ENCODE measurements at places on chromosomes 7 and 10. TPM values are rescaled to one million over a fixed set of nuclear protein-coding genes. Genes with fewer than 3 reads are reported as not detected.

CRHR2 gene
- not detected for total RNA-seq

SAP25 gene
- 0.30 TPM for total RNA-seq

SPDYE2 gene
- not detected for total RNA-seq

PRPS1L1 gene
- total RNA-seq, result not detected

NEUROG3 gene
- not detected for total RNA-seq

LRIT1 gene
- not detected for total RNA-seq

FLNC gene
- total RNA-seq, result 172 TPM

CTBP2 gene
- total RNA-seq, result 69.0 TPM

NKX1-2 gene
- total RNA-seq, result 0.56 TPM

SPACDR gene
- not detected for total RNA-seq

BUB3 gene
- 211 TPM for total RNA-seq

GRCh38 chr7:126578338-126578737 lies 674.4 kb downstream of the GRM8 start:
- H3K27me3 ChIP-seq, result no peaks in the 10 kb centered on the region
- DNase-seq, result peak; percentile 97
- H3K36me3 ChIP-seq, result no peaks in the 10 kb centered on the region
- H3K4me1 ChIP-seq, result peaks cover 50% of the 10 kb centered on the region
- H3K4me3 ChIP-seq, result no peak overlapping the region

GRCh38 chr7:143382791-143383641 lies 1.9 kb downstream of the ZYX start:
- H3K4me3 ChIP-seq, result no peak overlapping the region
- H3K27me3 ChIP-seq, result no peaks in the 10 kb centered on the region
- peaks cover 29% of the 10 kb centered on the region for H3K4me1 ChIP-seq

GRCh38 chr7:21916176-21916575 lies 29.5 kb downstream of the CDCA7L start:
- no peak overlapping the region for H3K4me3 ChIP-seq
- no peaks in the 10 kb centered on the region for H3K4me1 ChIP-seq
- H3K27ac ChIP-seq, result no peak overlapping the region
- no peak for DNase-seq
- no peaks in the 10 kb centered on the region for H3K27me3 ChIP-seq

GRCh38 chr7:29248713-29249382 lies 54.3 kb downstream of the CHN2 start:
- H3K27me3 ChIP-seq, result no peaks in the 10 kb centered on the region
- H3K36me3 ChIP-seq, result no peaks in the 10 kb centered on the region
- DNase-seq, result no peak
- H3K4me3 ChIP-seq, result no peak overlapping the region
- no peaks in the 10 kb centered on the region for H3K4me1 ChIP-seq
- no peak overlapping the region for H3K27ac ChIP-seq

DNA sequence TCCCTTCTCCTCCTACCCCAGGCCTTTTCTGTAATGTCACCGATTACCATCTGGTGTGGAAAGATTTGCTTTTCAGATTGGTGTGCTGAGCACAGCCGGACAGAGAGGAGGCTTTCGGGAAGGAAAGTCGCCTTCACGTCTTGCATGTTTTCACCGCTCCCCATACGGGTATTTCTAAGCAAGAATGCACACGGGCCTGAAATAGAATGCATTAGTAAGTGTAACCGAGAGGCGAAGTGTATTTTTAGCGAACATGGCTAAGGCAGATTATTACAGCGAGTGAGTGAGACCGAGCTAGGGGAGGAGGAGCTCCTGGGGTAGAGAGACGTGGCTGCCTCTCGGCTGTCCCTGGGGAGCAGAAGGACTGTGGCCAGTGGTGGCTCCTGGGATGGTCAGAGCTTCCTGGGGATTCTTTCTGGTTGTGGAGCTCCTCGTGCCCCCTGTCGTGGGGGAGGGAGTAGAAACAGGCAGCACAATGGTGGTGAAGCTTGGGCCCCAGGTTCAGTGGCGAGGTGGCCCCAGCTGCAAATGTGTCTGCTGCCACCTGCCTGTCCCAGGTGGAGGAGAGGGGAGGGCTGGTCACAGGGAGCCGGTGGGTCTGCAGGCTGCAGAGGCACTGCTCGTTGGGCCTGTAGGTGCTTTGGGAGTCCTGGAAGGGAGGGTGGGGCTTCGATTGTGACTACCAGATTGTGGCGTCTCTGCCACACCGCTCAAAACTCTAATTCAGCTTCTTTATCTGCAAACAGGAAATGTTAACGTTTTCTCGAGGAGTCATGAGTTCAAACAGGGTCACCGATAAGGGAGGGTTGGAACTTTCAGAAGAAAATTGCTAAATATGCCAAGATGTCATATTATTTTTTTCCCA lies 135.8 kb downstream of the CAMK1D start:
- H3K4me1 ChIP-seq, result no peaks in the 10 kb centered on the region
- H3K36me3 ChIP-seq, result no peaks in the 10 kb centered on the region
- no peak overlapping the region for H3K4me3 ChIP-seq
- DNase-seq, result no peak
- H3K27me3 ChIP-seq, result no peaks in the 10 kb centered on the region

GRCh38 chr7:151711906-151712809 lies 164.8 kb downstream of the PRKAG2 start:
- H3K27ac ChIP-seq, result no peak overlapping the region
- H3K4me3 ChIP-seq, result no peak overlapping the region
- H3K4me1 ChIP-seq, result no peaks in the 10 kb centered on the region
- no peak for DNase-seq
- H3K36me3 ChIP-seq, result peaks cover 3% of the 10 kb centered on the region
- no peaks in the 10 kb centered on the region for H3K27me3 ChIP-seq

- H3K4me3 ChIP-seq, result no peak overlapping the region
- H3K27ac ChIP-seq, result no peak overlapping the region
- peaks cover 7% of the 10 kb centered on the region for H3K4me1 ChIP-seq
- DNase-seq, result no peak
- H3K36me3 ChIP-seq, result no peaks in the 10 kb centered on the region
- H3K27me3 ChIP-seq, result no peaks in the 10 kb centered on the region
These were observed 131.2 kb downstream of the TACC2 start for GRCh38 chr10:122120008-122120744.

GRCh38 chr10:76444034-76444800 lies 1012.8 kb downstream of the LRMDA start:
- H3K27me3 ChIP-seq, result no peaks in the 10 kb centered on the region
- no peak for DNase-seq
- H3K27ac ChIP-seq, result no peak overlapping the region
- no peaks in the 10 kb centered on the region for H3K4me1 ChIP-seq
- no peak overlapping the region for H3K4me3 ChIP-seq
- no peaks in the 10 kb centered on the region for H3K36me3 ChIP-seq

DNA sequence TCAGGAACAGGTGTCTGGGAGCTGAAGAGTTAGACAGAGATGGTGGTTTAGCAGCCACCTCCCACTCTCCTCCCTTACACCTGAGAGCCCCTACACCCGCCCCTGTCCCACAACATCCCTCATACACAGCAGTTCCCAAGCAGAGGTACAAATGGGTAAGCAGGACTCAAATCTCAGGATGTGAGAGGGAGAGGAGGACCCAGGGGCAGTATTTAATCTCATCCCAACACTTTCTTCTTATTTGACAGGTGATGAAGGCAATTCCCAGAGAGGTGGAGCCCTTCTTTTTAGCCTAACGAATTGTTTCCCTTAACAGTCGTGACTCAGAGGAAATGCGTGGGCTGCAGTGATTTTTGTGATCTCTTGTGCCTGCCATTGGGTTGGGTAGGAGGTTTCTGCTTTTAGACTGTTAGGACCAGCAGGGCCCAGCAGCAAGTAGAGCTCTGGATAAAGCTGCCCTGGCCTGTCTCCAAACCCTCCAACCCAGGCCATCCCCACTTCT lies 191.3 kb downstream of the HECW1 start:
- no peak overlapping the region for H3K27ac ChIP-seq
- H3K4me1 ChIP-seq, result peaks cover 15% of the 10 kb centered on the region
- no peak overlapping the region for H3K4me3 ChIP-seq
- no peaks in the 10 kb centered on the region for H3K27me3 ChIP-seq

DNA sequence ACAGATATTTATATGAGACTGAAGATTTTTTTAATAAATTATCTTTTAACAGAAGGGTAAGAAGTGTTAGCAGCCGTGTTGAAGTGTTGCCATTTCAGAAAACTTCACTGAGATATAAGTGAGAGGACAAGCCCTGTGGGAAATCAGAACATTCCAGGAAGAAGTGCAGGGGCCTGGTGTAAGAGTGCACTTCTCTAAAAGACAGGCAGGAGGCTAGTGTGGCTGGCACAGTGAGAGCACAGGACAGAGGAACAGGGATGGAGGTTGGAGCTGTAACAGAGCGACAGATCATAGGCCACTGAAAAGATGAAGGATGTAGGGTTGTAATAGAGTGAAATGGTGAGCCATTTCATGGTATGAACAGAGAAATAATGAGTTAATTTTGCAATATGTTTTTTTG lies 608.9 kb downstream of the SORCS1 start:
- no peak for DNase-seq
- H3K4me1 ChIP-seq, result peaks cover 31% of the 10 kb centered on the region
- H3K27me3 ChIP-seq, result no peaks in the 10 kb centered on the region
- no peak overlapping the region for H3K27ac ChIP-seq
- no peaks in the 10 kb centered on the region for H3K36me3 ChIP-seq

GRCh38 chr10:124119216-124119615 lies 25.8 kb upstream of the CHST15 start:
- no peaks in the 10 kb centered on the region for H3K36me3 ChIP-seq
- peaks cover 9% of the 10 kb centered on the region for H3K4me1 ChIP-seq
- no peak for DNase-seq

DNA sequence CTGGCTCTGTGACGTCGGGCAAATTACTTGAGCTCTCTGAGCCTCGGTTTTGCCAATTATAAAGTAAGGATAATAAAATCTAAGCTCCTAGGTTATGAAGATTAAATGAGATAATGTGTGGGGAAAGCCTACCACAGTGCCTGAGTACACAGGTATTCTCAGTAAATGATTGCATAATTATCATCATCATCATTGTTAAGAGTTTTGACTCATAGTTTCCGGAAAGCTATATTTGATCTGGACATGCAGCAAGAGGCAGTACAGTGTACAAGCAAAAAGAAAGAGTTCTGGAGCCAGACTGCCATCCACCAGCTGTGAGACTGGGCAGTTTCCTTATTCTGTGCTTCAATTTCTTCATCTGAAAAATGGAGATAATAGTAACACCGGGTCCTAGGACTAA lies 155.6 kb upstream of the YAE1 start:
- H3K4me1 ChIP-seq, result no peaks in the 10 kb centered on the region
- H3K36me3 ChIP-seq, result no peaks in the 10 kb centered on the region
- H3K4me3 ChIP-seq, result no peak overlapping the region
- H3K27ac ChIP-seq, result no peak overlapping the region

- no peak overlapping the region for H3K4me3 ChIP-seq
- no peaks in the 10 kb centered on the region for H3K36me3 ChIP-seq
- no peak for DNase-seq
- no peaks in the 10 kb centered on the region for H3K4me1 ChIP-seq
- no peaks in the 10 kb centered on the region for H3K27me3 ChIP-seq
These were observed 21.9 kb upstream of the SEMA3A start for GRCh38 chr7:84216472-84216871.

- H3K36me3 ChIP-seq, result no peaks in the 10 kb centered on the region
- H3K27ac ChIP-seq, result no peak overlapping the region
- no peak for DNase-seq
- no peaks in the 10 kb centered on the region for H3K4me1 ChIP-seq
- H3K4me3 ChIP-seq, result no peak overlapping the region
These were observed 237.3 kb downstream of the DGKI start for GRCh38 chr7:137609500-137609899.

GRCh38 chr10:13890233-13891127 lies 303.7 kb downstream of the PRPF18 start:
- H3K27me3 ChIP-seq, result no peaks in the 10 kb centered on the region
- H3K36me3 ChIP-seq, result no peaks in the 10 kb centered on the region
- H3K4me3 ChIP-seq, result peak overlapping the region; percentile 65
- no peak overlapping the region for H3K27ac ChIP-seq
- H3K4me1 ChIP-seq, result peaks cover 3% of the 10 kb centered on the region

GRCh38 chr10:48468866-48469511 lies 135.9 kb downstream of the ARHGAP22 start:
- H3K27me3 ChIP-seq, result no peaks in the 10 kb centered on the region
- H3K27ac ChIP-seq, result no peak overlapping the region
- H3K36me3 ChIP-seq, result no peaks in the 10 kb centered on the region
- H3K4me3 ChIP-seq, result no peak overlapping the region
- DNase-seq, result peak; percentile 40

DNA sequence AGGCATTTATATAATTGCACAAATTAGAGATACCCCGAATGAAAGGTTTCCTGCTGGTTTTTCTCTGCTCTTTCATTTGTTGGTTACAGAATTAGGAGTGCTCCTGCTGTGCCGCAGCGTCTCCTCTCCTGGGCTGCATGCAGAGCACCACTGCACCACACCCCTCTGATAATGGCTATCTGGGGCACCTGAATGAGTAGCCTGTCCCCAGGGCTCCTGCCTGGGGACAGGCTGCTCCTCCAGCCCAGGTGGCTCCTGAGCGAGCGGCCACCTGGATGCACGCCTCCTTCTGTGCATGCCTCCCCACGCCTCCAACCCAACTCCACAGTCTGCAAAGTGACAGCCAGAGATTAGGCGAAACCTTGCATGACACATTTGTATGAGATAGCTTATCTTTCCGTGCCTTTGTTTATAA lies 242.6 kb upstream of the FZD8 start:
- H3K27me3 ChIP-seq, result no peaks in the 10 kb centered on the region
- H3K27ac ChIP-seq, result no peak overlapping the region
- H3K36me3 ChIP-seq, result no peaks in the 10 kb centered on the region
- DNase-seq, result no peak
- no peaks in the 10 kb centered on the region for H3K4me1 ChIP-seq

DNA sequence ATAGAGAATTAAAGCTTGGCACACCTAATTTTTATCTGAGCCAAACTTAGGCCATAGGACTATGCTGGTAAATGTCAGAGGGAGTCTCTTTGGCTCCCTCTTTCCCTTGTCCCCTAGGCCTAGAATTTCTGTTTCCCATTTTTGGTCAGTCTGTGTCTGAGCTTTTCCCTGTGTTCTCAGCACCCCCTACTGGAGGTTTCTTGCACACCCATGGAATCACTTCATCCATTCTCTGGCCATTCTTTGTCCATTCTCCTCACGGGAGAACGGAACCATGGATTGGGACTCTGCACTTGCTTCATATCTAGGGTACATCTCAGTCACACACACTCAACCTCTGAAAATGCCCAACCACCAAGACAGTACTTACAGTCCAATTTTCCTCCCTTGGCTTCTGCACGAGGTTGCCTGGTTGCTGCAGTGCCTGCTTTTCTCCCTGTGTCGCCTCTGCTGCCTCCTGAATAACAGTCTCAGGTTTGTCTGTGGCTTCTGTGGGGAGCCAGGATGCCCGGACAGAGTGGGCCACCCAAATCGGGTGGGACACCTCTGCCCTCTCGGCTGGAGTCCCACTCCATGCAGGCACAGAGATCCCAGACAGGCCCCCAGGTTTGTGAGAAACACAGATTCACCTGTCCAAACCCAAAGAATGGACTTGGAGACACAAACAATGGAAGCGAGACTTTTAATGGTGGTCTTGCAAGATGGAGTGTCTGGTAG lies 35.1 kb upstream of the DNAH11 start:
- no peaks in the 10 kb centered on the region for H3K27me3 ChIP-seq
- H3K4me3 ChIP-seq, result no peak overlapping the region
- DNase-seq, result peak; percentile 12

DNA sequence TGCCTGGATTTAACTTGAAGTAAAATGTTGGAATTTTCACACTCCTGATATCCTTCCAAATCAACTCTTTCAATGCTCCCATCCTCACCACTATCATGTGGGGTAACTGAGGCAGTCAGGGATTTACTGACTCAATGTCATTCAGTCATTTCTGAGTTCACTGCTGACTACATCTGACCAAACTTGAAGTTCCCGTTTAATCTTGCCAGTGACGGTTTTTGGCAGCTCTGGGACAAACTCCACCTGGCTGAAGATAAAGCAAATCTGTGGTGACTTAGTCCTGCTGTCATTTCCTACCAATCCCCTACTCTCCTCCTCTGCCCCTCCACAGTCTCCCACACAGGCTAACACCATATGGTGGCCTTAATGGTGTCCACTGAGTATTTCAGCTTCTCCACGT lies 22.7 kb upstream of the ACSM6 start:
- H3K4me3 ChIP-seq, result no peak overlapping the region
- no peak overlapping the region for H3K27ac ChIP-seq
- H3K36me3 ChIP-seq, result no peaks in the 10 kb centered on the region
- H3K27me3 ChIP-seq, result no peaks in the 10 kb centered on the region
- no peaks in the 10 kb centered on the region for H3K4me1 ChIP-seq

Measured in SJCRH30 (cell line).